HFFc6 (cell line): ENCODE measurements at places on chromosomes 6 and 20. TPM values are rescaled to one million over a fixed set of nuclear protein-coding genes. Genes with fewer than 3 reads are reported as not detected.
A peak's percentile ranks its signal among the peaks of the same experiment; 100 is the strongest.

PRPF6 gene
- 71.9 and 73.1 TPM in 2 replicates for total RNA-seq

GRCh38 chr6:32149932-32150870 lies 1.5 kb downstream of the PRRT1 start:
- no peak for DNase-seq

DNA sequence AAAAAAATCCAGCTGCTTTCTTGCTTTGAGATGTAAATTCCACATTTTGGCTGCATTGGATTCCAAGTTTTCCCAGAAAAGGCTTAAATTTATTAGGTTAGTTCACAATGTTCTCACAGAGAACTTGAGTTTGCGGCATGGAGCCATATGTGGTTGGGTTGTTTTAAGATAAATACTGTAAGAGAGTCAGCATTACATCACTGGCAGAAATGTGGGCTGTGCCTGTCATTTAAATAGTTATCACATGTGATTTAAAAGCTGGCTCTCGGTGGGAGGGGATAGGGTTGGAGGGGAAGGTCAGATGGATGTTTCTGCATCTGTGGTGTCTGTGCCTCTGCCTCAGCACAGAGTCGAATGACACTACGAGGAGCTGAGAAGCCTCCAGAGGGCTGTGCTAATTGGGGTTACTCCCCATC lies 73.8 kb upstream of the SCP2D1 start:
- DNase-seq: peak; percentile 70

DDO gene
- total RNA-seq: 0.77 to 0.91 TPM (median 0.84 TPM) in 3 replicates

- peak; percentile 88 for DNase-seq
Measured at GRCh38 chr6:6875818-6876470, 231.8 kb upstream of the RREB1 start.

- DNase-seq: no peak
Measured at GRCh38 chr20:22159276-22159675, 425.1 kb downstream of the FOXA2 start.

GRCh38 chr6:27809939-27810767 lies 102.0 kb downstream of the OR2B2 start:
- peak; percentile 98 for DNase-seq

GINS1 gene
- 7.5 to 13.1 TPM (median 10.5 TPM) in 3 replicates for total RNA-seq

GRCh38 chr20:31237763-31238162 lies 19.7 kb upstream of the DEFB115 start:
- no peak for DNase-seq

OR2J3 gene
- not detected in 3 replicates for total RNA-seq

HS3ST5 gene
- not detected in 3 replicates for total RNA-seq

CCN6 gene
- not detected in 3 replicates for total RNA-seq

GRCh38 chr6:157821342-157822033 lies 1.6 kb upstream of the SNX9 start:
- DNase-seq: no peak

CTCFL gene
- total RNA-seq: not detected in 3 replicates

DNA sequence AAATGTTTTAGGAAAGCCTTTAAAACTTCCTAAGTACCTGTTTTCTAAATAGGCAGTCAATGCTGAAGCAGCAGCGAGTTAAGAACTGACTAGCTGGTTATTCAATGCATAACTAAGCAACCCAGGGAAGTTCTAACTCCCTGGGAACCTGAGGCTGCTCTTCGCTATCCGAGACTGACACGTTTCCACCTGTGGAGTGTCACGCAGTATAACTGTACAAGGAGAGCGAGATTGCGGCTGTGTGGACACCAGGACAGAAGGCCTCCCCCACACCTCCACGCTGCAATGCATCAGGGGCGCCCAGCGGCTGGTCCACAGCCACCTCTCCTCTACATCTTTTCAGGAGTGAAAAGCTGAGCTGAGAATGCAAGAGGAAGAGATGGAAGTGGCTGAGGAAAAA lies 8.0 kb downstream of the PXDC1 start:
- no peak for DNase-seq

DNA sequence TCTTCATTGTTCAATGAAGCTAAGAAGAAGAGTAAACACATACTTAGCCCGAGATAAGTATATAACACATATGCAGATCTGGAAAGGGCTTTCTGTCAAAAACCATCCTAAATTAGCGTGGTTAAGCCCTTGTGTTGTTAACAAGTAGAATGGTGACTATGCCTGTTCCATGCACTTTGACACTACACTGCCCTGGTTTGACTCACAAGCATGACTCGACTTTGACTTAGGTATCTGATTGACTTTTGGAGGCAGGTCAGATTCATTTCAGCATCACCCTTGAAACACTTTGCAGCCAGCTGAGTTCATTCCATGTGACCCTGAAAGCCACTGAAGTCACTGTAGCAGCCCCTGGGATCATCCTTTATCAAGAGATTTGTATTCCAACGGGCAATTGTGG lies 239.8 kb downstream of the TBX18 start:
- no peak for DNase-seq

DNA sequence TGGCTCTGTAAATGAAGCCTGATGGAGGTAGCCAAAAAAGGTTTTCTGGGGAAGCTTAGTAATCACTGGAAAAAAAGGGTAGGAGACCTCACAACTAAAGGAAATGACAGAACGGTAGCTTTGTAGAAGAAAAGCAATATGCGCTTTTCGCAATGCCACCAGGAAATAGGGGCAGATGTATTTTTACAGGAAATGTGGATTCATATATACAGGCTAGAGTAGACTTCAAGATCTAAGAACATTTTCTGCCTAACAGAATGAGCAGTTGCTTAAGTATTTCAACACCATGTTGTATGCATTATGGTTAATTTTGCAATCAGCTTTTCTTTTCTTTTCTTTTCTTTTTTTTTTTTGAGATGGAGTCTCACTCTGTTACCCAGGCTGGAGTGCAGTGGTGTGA lies 219.6 kb downstream of the CD83 start:
- DNase-seq: no peak

GRCh38 chr6:13071550-13072345 lies 256.6 kb downstream of the TBC1D7 start:
- DNase-seq: no peak

DNA sequence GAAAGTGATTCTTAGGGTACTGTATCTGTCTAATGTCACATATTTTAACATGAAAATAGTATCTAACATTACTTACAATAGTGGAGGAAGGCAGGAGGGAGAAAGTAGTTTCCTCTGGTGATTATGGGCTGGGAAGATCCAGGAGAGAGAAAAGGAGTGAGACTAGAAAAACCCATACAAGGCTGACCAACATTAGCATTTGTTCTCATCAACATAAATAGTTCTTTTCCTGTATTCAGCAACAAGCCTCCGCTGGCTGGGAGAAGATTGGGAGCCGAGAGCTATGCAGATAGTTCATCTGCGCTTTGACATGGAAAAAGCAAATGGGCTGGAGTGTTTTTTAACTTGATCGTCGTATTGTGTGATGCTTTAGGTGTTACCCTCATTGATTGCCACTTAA lies 239.4 kb downstream of the PHACTR1 start:
- DNase-seq: no peak

DNA sequence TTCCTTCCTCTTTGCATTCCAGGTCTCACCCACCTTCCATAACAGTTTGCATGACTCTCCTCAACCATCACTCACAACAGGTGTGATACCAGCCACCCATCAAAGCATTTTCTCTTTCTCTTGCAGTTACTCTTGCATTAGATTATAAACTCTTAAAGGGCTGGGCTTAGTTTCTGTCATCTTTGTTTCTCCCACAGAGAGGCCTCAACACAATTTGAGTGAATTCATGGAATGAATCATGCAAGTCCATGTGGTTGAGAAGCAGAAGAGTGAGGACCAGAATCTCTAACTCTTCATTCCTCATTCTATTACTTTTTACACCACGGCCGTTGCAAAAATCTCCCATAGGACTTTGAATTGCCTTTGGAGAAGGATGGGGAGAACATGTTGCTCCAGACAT lies 31.4 kb downstream of the OGFRL1 start:
- no peak for DNase-seq
